ENCODE measurements at places on chromosomes 7 and 10.

- DNase-seq, result no peak
Measured at GRCh38 chr7:101702362-101702850, 73.3 kb upstream of the MYL10 start.

GRCh38 chr7:1149351-1149794, 10.6 kb downstream of the ZFAND2A start:
- DNase-seq, result no peak

DNA sequence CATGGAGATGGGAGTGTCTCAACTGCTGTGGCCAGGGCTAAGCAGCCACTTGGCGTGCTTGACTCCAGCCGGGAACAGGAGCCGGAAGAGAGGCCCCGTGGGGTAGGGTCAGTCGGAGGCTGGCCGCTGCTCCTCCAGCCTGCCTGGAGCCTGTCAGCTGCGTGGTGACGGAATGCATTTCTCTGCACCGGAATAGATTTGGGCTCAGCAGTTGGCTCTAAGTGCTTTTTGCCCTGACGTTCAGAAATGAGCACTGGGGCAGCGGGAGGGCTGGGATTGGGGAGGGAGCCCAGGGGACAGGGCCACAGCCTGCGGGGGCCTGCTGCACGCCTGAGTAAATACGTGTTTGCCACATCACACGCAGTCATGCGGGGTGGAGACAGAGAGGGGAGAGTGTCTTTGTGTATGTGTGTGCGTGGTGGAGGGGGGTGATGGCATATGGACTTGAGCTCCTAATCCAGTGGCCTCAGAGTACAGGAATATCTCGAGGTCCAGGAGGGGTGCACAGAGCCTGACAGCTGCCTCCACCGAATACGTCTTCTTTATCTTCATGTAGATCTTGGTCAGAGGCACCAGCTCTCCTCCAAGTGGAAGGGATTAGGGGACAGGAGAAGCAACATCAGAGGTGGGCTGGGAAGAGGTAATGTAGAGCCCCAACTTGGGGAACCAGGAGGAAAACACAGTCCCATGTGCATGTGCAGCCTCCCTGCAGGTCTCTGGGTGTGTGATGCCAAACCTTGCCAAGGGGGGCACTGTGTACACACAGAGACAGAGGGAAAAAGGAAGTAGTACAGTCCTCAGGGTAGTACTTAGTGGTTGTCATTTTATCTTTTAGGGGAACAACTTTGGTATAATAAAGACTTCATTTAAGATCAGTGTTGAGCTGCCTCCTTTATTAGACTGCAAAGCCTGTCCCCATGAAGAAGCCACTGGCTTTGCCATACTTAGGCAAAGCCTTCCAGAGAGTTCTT, 151.4 kb downstream of the CDH23 start:
- DNase-seq, result no peak

- DNase-seq, result no peak
Measured at GRCh38 chr7:7479275-7479805, 56.3 kb downstream of the COL28A1 start.

GRCh38 chr10:11162828-11163599, 145.3 kb downstream of the CELF2 start:
- peak; percentile 59 for DNase-seq

- no peak for DNase-seq
Measured at GRCh38 chr10:88980247-88980646, 10.4 kb upstream of the FAS start.

DNA sequence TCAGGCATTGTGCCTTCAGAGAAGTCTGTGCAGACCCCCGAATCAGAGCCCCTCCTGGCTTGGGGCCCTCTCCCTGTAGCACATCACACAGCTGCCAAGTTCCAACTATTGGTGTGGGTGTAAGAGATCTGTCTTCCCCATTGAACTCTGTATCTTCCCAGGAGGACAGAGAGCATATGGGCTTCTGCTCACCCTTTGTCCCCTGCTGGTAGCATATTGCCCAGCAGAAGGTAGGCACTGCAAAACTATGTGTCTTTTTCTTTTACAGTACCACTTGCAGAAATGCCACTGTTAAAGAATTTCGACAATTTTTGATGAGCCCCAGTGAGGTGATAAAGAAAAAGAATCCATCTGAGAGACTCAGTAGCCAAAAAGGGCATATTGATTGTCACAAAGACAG, 59.6 kb downstream of the NPY start:
- DNase-seq, result no peak

DNA sequence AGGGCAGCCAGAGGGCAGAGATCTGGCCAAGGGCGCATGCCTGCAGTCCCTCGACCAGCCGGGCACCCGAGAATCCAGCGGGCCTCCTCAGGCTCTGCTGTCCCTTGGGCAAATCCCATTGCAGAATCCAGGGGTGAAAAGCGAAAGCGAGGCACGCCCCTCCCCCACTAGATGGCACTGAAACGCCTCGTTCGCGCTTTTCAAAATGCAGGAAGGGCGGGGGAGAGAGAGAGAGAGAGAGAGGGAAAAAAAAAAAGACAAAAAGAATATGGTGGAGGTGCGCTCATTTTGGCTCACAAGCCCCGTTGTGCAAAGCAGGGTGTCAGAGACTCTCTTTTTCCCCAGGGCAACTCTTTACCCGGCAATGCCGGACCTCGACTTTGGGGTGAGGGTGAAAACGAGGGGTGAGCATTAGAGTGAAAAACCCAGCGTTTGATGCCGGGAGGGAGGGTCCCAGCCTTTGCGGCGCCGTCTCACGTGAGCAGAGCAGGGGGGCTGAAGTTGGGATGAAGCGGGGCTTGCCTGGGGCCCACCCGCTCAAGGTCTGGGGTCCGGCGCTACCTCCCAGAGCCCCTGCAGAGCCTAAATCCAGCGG, 2.5 kb upstream of the TMEM178B start:
- peak; percentile 3 for DNase-seq

GRCh38 chr10:14605231-14605925, 169.3 kb downstream of the FAM107B start:
- no peak for DNase-seq

- no peak for DNase-seq
Measured at GRCh38 chr10:106078895-106079576, 1085.5 kb downstream of the SORCS1 start.

GRCh38 chr7:67056683-67057082, 60.0 kb downstream of the TYW1 start:
- DNase-seq, result no peak

DNA sequence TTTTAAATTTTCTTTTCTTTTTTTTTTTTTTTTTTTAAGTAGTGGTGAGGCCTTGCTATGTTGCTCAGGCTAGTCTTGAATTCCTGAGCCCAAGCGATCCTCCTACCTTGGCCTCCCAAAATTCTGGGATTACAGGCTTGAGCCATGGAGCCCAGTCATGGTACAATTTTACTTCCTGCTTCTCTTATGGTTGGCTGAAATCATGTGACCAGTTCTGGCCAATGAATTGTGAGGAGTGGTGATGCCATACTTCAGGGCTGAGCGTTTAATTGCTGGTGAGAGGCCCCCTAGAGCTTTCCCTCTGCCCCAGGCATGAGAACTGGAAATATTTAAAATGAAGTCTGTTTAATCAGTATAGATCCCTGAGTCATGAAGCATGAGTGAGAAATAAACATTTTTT, 22.2 kb upstream of the BAIAP2L1 start:
- no peak for DNase-seq

DNA sequence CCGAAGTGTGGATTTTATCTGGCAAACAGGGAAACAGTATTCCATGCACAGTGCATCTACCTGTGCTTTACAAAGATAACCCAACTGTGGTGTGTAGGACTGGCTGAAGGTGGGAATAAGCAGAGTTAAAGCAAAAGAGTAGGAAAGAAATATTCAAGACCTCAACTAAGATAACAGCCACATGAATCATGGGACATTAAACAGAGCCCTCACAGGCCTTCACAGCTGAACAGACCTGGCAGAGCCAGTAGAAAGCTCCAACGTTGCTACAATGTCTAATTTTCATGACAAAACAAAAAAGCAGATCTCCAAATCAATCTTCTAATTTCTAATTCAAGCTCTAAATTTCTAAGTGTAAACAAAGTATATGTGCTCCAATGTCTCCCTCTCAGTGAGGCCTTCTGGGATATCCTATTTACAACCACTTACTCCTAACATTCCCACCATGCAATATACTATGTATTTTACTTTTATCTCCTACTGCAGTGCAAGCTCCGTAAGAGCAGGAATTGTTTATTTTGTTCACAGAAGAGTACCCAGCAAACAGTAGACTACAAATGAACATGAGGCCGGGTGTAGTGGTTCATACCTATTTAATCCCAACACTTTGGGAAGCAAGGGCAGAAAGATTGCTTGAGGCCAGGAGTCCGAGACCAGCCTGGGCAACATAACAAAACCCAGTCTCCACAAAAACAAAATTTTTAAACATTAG, 63.5 kb downstream of the UBE2H start:
- no peak for DNase-seq

DNA sequence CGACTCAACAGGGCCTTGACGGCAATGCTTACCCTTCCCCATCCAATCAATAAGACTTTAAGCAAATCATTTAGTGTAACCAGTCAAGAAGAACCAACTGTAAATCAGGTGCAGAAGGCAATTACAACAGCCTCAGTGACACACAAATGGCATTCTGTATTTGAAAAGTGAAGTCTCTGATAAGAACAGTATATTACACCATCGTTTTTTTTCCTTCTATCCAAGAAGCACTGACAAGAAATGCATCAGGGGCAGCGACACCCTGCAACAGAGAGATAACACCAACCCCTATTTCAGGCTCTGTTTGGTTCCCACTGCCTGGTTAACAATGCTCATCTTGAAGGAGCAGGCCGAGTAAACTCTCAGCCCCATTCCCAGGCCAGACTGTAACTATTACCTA, 204.0 kb upstream of the AOAH start:
- no peak for DNase-seq

- no peak for DNase-seq
Measured at GRCh38 chr10:29765330-29765729, 130.6 kb upstream of the SVIL start.

DNA sequence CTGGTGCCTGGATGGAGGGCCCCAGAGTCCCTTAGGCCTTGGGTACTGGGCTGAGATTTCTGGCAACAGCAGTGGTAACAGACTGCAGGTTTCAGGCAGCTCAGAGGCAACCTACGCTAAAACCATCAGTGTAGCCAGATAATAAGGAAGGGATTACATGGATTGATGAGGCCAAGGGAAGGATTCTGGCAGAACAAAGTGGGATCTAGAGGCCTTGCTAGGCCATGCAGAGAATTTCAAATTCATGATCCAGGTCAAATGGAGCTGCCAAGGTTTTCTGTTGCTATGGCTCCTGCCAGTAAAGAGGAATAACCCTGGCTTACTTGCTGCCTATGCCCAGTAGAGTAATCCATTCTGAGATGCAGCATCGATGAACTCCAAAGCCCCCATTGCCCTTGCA, 445.7 kb downstream of the ADRA2A start:
- no peak for DNase-seq

DNA sequence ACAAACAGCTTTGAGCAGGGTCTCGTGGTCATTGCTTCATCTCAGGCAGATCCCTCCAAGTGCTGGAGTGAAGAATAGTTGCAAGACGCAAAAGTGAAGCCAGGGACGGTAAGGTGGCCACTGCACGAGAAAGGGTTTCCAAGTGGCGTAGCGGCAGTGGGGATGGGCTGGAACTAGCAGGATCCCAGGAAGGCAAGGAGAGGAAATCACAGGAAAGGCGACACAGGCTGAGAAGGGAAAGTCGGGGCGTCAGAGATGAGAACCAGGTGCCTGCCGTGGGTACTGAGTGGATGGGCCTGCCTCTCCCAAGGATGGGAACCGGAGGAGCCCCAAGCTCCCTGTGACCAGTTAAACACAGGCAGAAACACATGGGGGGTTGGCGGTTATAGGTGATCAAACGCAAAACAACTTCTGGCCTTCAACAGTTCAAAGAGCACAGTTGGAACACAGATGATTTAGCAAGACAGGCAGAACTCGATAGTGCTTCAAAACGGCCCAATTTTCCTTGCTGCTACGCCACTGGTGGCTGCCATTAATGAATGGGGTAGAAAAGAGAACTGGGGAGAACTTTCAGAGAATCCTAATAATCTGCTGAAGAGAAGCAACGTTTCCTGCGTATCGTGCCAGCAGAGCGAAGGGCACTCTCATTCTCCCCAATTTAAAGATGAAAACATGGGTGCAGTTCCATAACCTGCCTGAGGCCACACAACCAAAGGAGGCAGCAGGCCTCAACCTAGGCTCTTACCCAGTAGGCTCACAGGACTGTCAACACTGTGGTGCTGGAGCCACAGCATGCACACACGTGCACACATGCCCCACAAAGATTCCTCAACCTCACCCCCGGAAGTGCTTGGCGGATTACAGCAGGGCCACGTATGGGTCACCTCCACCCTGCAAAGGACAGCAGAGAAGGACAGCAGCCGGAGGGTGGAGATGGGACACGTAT, 61.9 kb downstream of the MAD1L1 start:
- DNase-seq, result no peak

DNA sequence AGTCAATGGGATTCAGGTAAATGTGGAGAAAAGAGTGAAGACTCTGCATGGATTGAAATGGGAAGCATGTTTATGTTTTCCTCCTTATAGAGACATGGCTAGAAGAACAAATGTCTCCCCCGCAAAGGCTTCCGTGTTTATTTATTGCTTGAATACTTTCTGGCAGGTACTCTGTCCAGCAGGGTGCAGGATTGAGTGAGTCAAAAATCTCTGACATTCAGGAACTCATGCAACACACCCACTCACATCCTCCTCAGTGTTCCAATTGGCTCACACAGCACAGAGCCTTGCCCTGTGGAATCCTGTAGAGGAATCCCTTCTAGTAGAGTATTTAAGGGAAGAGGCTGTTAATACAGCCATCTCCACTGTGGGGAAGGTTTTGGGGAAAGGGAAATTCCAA, 290.3 kb upstream of the VWC2 start:
- DNase-seq, result no peak

DNA sequence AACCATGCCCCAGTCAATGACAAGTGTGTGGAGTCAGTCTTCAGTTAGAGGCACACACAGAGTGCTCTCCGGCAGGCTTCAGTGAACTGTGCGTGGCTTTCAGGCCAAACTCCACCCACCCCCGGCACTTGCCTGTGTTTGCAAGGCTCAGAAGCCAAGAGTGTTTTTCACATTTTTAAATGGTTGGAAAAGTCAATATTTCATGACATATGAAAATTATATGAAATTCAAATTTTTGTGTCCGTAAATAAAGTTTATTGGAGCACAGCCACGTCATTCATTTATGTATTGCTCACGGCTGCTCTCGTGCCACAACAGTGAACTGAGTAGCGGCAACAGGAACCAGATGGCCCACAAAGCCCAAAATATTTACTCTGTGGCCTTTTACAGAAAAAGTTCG, 104.7 kb downstream of the SFMBT2 start:
- no peak for DNase-seq

- DNase-seq, result no peak
Measured at GRCh38 chr7:140541513-140542227, 62.4 kb upstream of the MKRN1 start.

DNA sequence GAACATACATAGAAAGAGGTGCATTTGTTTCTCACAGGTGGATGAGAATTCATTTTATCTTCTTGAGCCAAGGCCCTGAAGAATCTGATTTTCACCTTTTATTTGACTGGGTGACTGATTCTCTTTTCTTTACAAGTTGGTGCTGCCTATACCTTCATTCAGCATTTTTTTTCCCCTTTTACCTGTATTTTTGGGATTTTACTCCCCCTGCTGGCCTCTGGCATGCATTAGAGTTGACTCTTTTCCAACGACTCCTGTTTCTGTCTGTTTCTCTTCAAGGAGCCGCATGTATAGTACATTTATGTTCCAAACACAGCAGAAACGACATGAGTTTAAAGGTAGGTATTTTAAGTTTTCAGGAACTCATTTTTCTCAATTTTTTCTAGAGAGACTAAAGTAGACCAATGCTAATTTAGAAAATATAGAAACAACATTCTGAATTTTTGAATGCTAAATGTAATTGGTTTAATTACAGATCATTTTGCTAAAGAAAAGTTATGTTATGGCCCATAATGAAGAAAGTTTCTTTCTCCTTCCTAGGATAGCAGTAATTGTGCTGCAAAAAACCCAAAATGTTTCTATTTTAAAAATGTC, 149.8 kb upstream of the HDAC9 start:
- no peak for DNase-seq

Data from stimulated activated CD8-positive, alpha-beta memory T cell treated with anti-CD3 and anti-CD28 coated beads, Interleukin-12 subunit alpha, Interleukin-12 subunit beta, amount 100 ng/mL, for 1 hour (primary cell).